ENCODE measurements at places on chromosomes 13 and 19.

GRCh38 chr19:29428071-29428470, 97.7 kb upstream of the VSTM2B start:
- DNase-seq: no peak

GRCh38 chr13:40433577-40433976, 232.9 kb downstream of the FOXO1 start:
- peak; percentile 8 for DNase-seq

DNA sequence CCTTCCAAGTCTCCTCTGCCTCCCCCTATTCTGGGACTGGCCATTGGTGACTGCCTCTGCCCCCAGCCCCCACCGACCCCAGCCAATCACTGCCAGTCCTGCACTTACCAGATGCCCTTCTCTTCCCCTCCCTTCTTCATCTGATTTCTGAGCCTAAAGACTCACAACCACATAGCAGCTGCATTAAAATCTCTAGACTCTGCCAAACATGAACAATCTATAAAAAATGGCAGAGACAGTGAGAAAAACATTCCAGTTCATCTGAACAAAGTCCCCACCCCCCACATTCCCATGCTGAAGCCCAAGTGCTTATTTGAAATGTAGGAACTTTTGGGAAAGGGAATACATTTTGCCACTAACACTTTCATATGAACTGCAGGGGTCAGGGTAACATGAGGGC, 60.8 kb downstream of the KCTD12 start:
- no peak for DNase-seq

GRCh38 chr19:32350987-32351348, 5.6 kb downstream of the ZNF507 start:
- DNase-seq: no peak

DNA sequence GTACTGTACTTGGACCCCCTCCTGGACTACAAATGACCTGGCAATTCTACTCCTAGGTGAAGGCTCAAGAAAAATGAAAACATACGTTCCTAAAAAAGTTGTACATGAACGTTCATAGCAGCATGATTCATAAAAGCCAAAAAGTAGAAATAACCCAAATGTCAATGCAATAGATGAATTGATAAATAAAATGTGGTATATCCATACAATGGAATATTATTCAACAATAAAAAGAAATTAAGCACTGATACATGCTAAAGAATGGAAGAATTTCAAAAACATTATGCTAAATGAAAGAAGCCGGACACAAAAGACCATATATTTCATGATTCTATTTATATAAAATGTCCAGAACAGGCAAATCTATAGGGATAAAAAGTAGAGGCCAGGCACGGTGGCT, 9.5 kb downstream of the ZNF432 start:
- DNase-seq: no peak

DNA sequence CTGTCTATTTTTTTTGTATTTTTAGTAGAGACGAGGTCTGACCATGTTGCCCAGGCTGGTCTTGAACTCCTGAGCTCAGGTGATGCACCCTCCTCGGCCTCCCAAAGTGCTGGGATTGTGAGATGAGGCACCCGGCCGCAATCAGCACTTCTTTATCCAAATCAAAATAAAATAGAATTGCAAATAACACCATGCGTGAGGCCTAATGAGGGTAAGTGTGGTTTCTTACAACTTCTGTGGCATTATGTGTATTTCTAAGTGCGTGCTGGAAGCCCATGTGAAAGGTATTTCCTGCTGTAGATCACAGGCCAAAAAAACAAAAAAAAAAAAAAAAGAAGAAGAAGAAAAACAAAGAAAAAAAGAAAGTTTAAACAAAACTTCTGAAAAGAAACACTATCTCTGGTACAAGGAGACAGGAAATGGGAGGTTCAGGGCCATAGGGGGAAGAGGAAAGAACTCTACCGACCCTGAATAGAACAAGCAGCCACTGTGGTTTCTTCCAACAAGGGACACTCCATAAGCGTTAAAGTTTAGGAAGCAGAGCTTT, 3.0 kb upstream of the GRAMD1A start:
- no peak for DNase-seq

- no peak for DNase-seq
Observed at GRCh38 chr19:18610245-18610555, 2.5 kb upstream of the TMEM59L start.

- no peak for DNase-seq
Observed at GRCh38 chr19:38744298-38744681, at the start of gene CAPN12. Gene CAPN12 (minus strand): TSS chr19:38744474. CDS start chr19:38744165, 309 bp downstream.

DNA sequence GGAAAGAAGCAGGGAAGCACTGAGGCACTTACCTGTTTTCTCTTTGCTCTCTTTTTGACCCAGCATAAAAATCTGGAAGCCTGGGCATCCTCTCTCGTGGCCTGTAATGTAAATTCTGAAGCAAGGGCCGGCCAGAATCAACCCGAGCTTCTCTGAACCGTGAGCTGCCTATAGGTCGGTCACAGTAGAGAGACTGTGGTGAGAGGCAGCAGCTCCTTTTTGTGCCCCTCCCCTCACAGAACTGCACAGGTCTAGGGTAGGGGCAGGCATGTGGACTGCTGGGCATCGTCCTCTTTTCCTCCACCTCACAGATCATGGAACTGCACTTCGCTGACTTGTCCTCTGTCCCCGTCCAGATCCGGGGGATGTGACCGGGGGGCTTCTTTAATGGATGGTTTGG, 12.5 kb downstream of the FAM124A start:
- no peak for DNase-seq

DNA sequence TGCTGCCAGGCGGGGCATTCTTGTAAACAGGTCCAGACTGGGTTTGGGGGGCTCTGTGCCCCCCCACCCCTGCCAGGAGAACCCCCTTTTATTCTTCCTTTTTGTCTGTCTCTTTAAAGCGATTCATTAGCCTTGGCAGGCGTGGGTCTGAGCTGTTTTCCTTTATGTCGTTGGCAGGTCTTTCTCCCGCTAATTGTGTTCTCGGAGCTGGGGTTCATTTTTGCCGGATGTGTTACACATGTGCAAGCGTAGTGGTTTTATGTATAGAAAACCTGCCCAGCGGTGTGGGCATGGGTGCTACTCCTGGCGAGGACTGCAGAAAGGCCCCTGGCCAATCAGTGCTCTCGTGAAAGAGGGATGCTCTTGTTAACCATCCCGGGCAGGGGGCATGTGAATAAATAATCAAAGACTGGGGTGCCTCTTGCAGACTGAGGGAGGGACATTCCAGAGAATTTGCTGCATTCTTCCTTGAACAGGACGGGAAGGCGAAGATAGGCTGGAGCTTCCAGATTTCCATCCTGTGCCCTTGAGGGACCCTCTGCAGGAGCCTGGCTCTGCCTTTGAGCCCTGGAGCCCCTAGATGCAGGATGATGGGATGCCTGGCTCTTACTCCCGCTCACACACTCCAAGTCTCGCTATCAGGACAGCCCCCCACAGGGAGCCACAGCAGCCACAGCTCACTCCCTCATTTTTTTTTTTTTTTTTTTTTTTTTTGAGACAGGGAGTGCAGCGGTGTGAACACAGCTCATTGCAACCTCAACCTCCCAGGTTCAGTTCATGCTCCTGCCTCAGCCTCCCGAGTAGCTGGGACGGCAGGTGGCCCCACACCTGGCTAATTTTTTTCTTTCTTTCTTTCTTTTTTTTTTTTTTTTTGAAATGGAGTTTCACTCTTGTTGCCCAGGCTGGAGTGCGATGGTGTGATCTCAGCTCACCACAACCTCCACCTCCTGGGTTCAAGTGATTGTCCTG, 14.1 kb downstream of the CARM1 start:
- no peak for DNase-seq
